ENCODE measurements at places on chromosomes 7 and 10. TPM values are rescaled to one million over a fixed set of nuclear protein-coding genes. Genes with fewer than 3 reads are reported as not detected.

GBX1 gene
- not detected for total RNA-seq

MYL7 gene
- total RNA-seq = not detected

SLC26A3 gene
- not detected for total RNA-seq

PAX4 gene
- total RNA-seq = not detected

AGAP9 gene
- 2.0 TPM for total RNA-seq

UCN3 gene
- not detected for total RNA-seq

RASSF4 gene
- 6.1 TPM for total RNA-seq

IPMK gene
- total RNA-seq = 2.9 TPM

TBRG4 gene
- total RNA-seq = 71.8 TPM

ANXA8L1 gene
- not detected for total RNA-seq

TYSND1 gene
- total RNA-seq = 8.3 TPM

TMEM225B gene
- total RNA-seq = 0.17 TPM

AGBL3 gene
- total RNA-seq = 0.15 TPM

LRRC61 gene
- total RNA-seq = 6.8 TPM

SOSTDC1 gene
- total RNA-seq = 0.15 TPM

TMEM176A gene
- 0.15 TPM for total RNA-seq

MYO3A gene
- not detected for total RNA-seq

ATP6V0A4 gene
- not detected for total RNA-seq

TUBB8 gene
- total RNA-seq = not detected

CPA2 gene
- not detected for total RNA-seq

KLLN gene
- total RNA-seq = 0.30 TPM

UPF2 gene
- total RNA-seq = 8.1 TPM

ATRNL1 gene
- total RNA-seq = 1.6 TPM

MYPN gene
- total RNA-seq = 3.9 TPM

SLC39A12 gene
- total RNA-seq = not detected

Measured in bronchus fibroblast of lung (primary cell).